Endothelial cell (in vitro differentiated cells): ENCODE measurements at places on chromosomes 13 and 19.

DNA sequence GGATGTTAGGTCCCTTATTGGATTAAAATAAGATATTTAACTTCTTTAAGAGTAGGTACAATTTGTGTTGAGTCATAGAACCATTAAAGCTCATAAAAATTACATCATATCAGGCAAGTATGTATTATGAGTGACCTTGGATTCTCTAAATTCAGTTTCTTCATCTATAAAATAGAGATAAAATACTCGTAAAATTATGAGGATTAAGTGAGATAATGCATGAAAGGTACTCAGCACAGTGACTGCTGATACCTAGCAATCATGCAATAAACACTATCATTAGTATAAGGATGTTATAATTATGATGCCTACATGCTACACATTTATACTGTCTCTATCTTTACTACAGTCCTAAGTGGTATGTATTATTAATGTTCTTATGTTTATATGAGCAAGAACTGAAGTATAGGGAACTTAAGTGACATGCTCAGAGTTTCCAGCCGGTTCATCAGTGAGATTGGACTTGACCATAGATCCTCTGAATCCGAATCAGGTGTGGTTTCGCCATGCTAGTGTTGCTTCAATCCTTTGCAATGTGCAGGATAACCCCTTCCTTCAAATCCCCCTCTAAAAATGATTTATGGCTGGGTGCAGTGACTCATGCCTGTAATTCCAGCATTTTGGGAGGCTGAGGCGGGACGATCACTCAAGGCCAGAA is 22.9 kb upstream of the FRY start:
- no peak overlapping the region for H3K4me3 ChIP-seq
- no peaks in the 10 kb centered on the region for H3K27me3 ChIP-seq
- H3K36me3 ChIP-seq: no peaks in the 10 kb centered on the region
- peaks cover 2% of the 10 kb centered on the region for H3K4me1 ChIP-seq

DNA sequence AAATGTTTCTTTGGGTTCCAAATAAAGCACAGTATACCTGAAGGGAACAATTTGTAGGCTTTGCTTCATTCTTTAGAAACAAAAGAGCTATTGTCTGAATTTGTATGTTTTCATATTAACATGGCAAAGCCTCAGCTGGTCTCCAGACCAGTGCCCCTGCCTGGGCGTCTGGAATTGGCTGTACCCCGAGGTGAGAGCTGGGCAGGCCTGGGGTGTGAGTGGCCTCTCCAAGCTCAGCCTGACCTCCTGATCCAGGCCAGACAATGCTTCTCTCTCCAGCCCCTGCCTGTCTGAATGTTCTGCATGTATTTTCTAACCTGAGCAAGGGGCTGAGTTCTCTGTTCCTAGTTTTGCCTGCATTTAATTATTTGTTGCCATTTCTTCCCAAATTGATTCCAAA is 66.3 kb upstream of the MCF2L start:
- no peaks in the 10 kb centered on the region for H3K4me1 ChIP-seq
- peaks cover 37% of the 10 kb centered on the region for H3K36me3 ChIP-seq
- no peak overlapping the region for H3K27ac ChIP-seq
- no peak for DNase-seq
- no peak overlapping the region for H3K4me3 ChIP-seq
- peaks cover 3% of the 10 kb centered on the region for H3K27me3 ChIP-seq

GRCh38 chr19:37251308-37252229 is 33.6 kb downstream of the ZNF383 start:
- no peak overlapping the region for H3K4me3 ChIP-seq
- H3K27me3 ChIP-seq: peaks cover 2% of the 10 kb centered on the region
- H3K36me3 ChIP-seq: peaks cover 27% of the 10 kb centered on the region
- H3K4me1 ChIP-seq: no peaks in the 10 kb centered on the region
- DNase-seq: no peak

DNA sequence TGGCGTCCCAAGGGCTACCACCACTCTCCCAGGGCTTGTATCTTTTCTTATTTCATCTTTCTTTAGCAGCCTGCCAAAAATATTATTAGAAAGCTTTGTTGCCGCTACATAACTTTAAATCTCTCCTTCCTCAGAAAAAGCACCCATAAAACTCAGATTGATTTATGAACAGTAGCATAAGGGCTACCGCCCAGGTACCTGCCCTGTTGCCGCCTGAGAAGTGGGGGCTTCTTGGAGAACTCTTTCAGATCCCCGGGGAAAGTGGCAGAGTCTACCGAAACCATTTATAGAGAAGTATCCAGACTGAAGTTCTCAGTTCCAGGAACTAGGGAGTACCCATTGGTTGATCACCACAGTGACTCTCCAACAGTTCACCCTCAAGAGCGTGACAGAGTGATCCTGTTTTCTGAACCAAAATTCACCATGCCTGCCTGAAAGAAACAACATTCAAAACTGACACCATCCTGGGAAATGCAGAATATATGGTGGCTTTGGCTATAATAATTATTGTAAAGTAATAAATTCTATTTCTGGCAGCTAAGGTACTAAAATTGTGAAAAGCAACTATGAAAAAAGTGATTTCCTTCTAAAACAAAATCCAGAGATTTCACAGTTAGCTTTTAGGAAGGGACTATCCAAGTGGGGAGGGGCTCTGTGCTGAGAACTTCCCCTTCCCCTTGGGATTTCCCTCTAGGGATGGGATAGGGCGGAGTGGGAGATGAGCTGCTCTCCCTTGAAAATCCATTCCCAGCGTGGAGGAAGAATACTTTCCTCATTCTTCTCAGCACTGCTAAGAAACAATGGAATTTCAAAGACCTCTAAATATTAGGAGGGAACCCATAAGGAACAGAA is 877 bp upstream of the N4BP2L1 start:
- H3K36me3 ChIP-seq: peaks cover 14% of the 10 kb centered on the region
- H3K27me3 ChIP-seq: peaks cover 14% of the 10 kb centered on the region
- H3K27ac ChIP-seq: peak overlapping the region; percentile 42
- peaks cover 27% of the 10 kb centered on the region for H3K4me1 ChIP-seq
- H3K4me3 ChIP-seq: peak overlapping the region; percentile 91
- DNase-seq: no peak

GRCh38 chr13:46340011-46340410 is 47.0 kb downstream of the RUBCNL start:
- H3K27me3 ChIP-seq: peaks cover 2% of the 10 kb centered on the region
- H3K4me3 ChIP-seq: no peak overlapping the region
- no peak for DNase-seq

DNA sequence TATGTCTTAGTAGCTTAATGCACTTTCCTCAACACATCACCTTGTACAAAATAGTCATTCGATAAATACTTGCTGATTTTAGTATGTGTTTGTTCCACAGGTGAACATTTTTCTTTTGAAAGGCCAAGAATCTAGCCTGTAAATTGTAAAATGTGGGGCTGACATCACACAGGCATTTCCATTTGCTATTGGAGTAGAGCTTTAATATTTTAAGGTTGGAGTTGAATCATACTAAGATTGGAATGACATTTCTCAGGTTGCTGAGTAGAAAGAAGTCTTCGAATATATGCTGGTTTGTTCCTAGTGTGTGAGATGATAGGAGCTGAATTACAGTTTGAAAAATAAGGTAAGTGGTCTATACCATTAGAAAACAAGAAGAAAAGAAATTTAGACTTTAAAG is 112.3 kb upstream of the FRY start:
- no peak overlapping the region for H3K27ac ChIP-seq
- peaks cover 2% of the 10 kb centered on the region for H3K4me1 ChIP-seq
- peaks cover 2% of the 10 kb centered on the region for H3K27me3 ChIP-seq

DNA sequence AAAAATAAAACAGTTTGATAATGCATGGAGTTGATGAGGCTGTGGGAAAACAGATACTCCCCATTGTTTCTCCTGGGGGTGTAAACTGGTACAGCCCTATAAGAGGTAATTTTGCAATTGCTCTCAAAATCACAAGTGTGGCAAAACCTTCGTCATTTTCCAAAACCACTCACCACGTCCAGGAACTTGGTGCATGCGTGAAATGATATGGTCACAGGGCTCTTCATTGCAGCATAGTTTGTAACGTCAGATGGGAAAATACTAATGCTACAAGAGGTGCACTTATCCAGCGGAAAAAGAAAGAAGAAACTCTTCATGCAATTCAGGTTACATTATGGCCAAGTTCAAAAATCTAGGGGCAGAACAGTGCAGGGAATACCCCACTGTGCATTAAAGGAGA is 11.9 kb upstream of the PLAUR start:
- no peak overlapping the region for H3K4me3 ChIP-seq
- no peaks in the 10 kb centered on the region for H3K4me1 ChIP-seq
- no peak overlapping the region for H3K27ac ChIP-seq

DNA sequence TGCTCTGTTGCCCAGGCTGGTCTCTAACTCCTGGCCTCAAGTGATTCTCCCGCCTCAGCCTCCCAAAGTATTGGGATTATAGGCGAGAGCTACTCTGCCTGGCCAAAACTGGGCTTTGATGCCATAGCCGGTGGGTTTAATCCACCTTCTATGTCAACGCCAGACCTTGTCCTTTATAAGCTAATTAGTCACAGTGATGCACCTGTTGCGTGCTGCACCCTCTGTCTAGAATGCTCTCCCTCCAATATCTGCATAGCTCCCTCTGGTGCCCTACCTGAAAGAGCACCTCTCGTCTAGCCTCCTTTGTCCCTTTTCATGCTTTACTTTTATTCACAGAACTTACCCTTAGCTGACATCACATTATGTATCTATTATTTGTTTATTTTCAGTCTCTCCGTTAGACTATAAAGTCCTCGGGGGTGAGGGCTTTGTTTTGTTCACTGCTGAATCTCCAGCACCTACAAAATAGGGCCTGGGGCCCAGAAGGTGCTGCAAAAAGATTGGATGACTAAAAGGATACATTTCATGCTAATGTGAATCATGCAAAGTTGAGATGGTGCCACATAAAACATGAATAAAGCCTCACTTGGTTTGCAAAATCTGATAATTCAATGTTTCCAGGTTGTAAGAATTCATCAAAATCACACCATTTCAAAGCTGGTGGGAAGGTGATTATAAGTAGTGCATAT is 148.1 kb downstream of the USP12 start:
- H3K27me3 ChIP-seq: peaks cover 3% of the 10 kb centered on the region
- DNase-seq: no peak
- peak overlapping the region; percentile 36 for H3K27ac ChIP-seq
- no peaks in the 10 kb centered on the region for H3K36me3 ChIP-seq

DNA sequence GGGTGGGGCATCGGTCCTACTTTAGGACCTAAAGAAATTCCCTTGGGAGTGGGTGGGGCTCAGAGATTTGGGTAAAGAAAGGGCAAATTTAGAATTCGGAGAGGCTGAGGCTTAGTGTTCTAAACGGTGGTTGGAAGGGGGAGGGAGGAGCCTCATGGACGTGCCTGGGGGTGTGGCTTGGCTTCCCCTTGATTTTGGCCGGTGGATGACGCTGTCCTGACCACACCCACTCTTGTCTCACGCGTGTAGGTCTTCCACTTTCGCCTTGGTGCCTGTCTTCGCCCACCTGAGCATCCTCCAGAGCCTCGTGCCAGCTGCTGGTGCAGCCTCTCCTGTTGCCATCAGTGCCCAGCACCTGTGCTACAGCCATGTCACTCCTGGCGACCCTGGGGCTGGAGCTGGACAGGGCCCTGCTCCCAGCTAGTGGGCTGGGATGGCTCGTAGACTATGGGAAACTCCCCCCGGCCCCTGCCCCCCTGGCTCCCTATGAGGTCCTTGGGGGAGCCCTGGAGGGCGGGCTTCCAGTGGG is 1.2 kb upstream of the NUP62 start:
- peaks cover 13% of the 10 kb centered on the region for H3K4me1 ChIP-seq
- H3K27ac ChIP-seq: peak overlapping the region; percentile 93
- H3K4me3 ChIP-seq: peak overlapping the region; percentile 99
- H3K27me3 ChIP-seq: peaks cover 27% of the 10 kb centered on the region
- peaks cover 30% of the 10 kb centered on the region for H3K36me3 ChIP-seq

DNA sequence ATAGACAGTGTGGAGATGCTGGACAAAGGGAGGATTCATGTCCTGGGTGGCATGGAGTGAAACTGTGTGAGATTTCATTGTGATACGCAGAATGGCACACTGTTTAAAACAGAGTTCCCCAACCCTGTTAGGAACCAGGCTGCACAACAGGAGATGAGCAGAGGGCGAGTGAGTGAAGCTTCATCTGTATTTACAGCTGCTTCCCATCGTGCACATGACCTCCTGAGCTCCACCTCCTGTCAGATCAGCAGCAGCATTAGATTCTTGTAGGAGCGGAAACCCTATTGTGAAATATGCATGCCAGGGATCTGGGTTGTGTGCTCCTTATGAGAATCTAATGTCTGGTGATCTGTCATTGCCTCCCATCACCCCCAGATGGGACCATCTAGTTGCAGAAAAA is 72.5 kb downstream of the RAP2A start:
- peaks cover 9% of the 10 kb centered on the region for H3K4me1 ChIP-seq
- no peak for DNase-seq
- H3K4me3 ChIP-seq: no peak overlapping the region
- H3K27ac ChIP-seq: no peak overlapping the region

- no peak overlapping the region for H3K27ac ChIP-seq
- peaks cover 2% of the 10 kb centered on the region for H3K4me1 ChIP-seq
- peaks cover 3% of the 10 kb centered on the region for H3K27me3 ChIP-seq
- no peak for DNase-seq
- no peak overlapping the region for H3K4me3 ChIP-seq
Measured at GRCh38 chr19:48779636-48780035, 24.3 kb downstream of the FGF21 start.

GRCh38 chr19:2619076-2619475 is 83.4 kb downstream of the GNG7 start:
- H3K27me3 ChIP-seq: peaks cover 8% of the 10 kb centered on the region
- DNase-seq: no peak
- no peak overlapping the region for H3K4me3 ChIP-seq
- no peaks in the 10 kb centered on the region for H3K4me1 ChIP-seq
- no peaks in the 10 kb centered on the region for H3K36me3 ChIP-seq
- H3K27ac ChIP-seq: no peak overlapping the region

DNA sequence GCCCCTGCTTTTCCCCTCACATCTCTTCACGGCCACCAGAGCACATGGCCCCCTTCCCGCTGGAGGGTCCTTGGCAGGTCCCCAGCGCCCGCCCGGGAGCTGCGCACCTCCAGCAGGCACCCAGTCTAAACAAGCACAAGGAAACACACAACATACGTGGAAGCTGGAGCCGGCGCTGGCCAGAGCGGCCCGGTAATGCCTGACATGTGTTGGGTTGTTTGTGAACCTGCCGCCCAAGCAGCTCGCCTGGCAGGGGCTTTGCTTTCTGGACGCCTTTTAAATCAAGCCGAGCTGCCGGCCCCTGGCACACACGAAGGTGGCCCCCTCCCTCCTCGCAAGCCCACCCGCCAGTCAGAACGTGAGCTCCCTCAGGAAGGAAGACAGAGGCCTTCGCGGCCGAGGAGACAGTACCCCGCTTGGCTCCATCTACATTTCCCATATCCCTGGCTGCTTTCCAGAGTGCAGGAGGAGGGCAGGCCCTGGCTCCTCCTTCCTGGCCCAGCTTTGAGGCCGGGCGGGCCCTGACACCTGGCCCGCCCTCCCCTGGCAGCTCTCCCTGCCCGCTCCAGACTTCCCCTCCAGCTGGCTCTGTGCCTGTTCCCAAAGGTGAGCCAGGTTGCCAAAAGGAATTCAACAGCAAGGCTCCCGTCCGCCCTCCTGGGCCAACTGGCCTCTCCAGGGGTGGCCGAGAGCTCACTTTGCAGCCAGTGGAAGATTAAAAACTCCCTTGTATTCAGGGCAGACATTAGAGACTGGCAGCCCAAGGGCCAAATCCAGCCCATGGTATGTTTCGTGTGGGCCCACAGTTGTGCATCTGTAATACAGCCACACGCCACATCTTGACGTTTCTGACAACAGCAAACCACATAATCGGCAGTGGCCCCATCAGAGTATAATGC is 28.7 kb downstream of the COMP start:
- H3K4me1 ChIP-seq: no peaks in the 10 kb centered on the region
- peak overlapping the region; percentile 57 for H3K27ac ChIP-seq
- H3K4me3 ChIP-seq: no peak overlapping the region
- H3K27me3 ChIP-seq: peaks cover 12% of the 10 kb centered on the region
- H3K36me3 ChIP-seq: no peaks in the 10 kb centered on the region
